ENCODE measurements at places on chromosomes 7 and 10.

- DNase-seq: no peak
Observed at GRCh38 chr7:147982307-147982706, 608.3 kb upstream of the C7orf33 start.

- DNase-seq: no peak
Observed at GRCh38 chr10:124448696-124449169, 1.1 kb downstream of the NKX1-2 start.

DNA sequence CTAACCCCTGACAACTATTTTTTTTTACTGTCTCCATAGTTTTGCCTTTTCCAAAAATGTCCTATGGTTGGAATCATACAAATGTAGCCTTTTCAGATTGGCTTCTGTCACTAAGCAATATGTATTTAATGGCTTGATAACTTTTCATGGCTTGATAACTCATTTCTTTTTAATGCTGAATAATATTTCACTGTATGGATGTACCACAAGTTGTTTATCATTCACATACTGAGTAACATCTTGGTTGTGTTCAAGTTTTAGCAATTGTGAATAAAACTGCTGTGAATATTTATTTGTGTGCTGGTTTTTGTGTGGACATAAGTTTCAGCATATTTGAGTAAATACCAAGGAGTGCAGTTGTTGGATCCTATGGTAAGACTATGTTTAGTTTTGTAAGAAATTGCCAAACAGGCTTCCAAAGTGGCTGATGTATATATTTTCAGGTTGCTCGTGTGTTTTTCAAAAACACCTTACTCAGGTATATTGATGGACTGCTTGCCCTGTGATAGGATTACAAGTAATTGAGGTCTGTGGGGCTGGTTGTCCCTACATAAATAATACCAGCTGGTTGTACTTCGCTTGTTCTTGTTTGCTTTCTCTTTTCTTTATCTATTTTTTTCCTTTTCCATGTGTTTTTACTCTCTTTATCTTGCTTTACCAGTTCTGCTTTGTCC, 23.0 kb downstream of the NRF1 start:
- DNase-seq: no peak

- DNase-seq: no peak
Observed at GRCh38 chr10:35386594-35387174, 50.4 kb downstream of the CCNY start.

GRCh38 chr10:18226336-18226735, 86.1 kb downstream of the CACNB2 start:
- DNase-seq: no peak

DNA sequence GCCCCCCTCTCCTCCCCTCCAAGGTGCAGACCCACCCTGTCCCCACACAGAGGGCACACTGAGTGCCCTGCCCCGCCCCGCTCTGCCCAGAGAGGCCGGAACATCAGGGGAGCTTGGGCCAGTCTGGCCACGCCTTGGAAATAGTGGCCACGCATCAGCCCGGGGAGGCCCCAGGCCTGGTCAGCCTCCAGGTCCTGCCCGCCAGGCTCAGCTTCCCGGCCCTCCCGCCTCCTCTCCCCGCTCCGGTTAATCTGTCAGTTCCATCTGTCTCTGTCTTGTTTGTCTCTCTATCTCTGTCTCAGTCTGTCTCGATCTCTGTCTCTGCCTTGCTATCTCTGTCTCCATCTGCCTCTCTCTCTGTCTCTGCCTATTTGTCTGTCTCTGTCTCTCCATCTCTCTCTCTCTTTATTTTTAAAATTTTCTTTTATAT, 28.9 kb upstream of the TNRC18 start:
- DNase-seq: no peak

DNA sequence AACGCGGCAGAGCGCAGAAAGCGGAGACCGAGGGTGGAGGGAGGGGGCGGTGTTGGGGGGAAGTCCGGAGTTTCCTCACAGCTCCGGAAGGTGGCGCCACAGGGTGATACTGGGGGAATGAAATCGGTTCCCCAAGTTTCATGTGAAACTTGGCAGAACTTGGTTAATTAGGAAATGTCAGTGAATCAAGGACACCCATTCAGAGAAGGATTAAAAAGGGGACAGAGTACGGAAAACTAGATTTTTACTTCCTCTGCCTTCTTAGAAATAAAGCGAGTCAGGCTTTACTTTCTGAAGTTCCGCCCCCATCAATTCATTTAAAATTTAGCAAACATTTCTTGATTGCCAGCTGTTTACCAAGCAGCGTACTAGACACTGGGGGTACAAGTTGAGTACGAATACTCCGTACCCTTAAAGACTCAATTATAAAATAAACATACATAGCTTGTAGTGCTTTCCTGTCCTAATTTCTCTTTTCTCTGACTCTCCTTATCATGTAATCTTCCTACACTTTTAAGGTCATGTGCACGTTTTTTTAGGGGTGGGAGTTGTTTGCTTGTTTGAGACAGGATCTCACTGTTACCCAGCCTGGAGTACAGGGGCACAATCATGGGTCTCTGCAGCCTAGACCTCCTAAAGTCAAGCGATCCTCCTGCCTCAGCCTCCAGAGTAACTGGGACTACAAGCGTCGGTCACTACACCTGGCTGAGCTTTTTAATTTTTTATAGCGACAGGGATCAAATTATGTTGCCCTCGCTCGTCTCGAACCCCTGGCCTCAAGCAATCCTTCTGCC, 644 bp upstream of the ABI1 start:
- peak; percentile 99 for DNase-seq

DNA sequence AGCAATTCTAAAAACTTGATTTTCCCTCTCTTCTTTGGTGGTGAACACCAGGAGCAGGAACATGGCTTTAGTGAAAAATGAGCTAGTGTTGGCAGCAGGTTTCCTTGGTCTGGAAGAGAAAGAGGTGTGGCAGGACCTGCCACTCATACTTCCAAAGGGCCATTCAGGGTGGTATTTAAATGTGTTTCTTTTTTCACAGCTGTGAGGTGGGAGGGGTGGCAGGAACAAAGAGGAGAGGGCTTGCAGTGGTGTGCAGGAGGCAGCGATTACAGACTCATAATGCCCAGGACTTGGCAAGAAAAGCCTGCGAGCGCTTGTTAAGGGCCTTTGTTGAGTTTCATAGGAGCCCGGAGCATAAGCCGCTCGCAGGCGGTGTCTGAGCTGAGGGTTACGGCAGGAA, 36.8 kb downstream of the WIPF3 start:
- no peak for DNase-seq

DNA sequence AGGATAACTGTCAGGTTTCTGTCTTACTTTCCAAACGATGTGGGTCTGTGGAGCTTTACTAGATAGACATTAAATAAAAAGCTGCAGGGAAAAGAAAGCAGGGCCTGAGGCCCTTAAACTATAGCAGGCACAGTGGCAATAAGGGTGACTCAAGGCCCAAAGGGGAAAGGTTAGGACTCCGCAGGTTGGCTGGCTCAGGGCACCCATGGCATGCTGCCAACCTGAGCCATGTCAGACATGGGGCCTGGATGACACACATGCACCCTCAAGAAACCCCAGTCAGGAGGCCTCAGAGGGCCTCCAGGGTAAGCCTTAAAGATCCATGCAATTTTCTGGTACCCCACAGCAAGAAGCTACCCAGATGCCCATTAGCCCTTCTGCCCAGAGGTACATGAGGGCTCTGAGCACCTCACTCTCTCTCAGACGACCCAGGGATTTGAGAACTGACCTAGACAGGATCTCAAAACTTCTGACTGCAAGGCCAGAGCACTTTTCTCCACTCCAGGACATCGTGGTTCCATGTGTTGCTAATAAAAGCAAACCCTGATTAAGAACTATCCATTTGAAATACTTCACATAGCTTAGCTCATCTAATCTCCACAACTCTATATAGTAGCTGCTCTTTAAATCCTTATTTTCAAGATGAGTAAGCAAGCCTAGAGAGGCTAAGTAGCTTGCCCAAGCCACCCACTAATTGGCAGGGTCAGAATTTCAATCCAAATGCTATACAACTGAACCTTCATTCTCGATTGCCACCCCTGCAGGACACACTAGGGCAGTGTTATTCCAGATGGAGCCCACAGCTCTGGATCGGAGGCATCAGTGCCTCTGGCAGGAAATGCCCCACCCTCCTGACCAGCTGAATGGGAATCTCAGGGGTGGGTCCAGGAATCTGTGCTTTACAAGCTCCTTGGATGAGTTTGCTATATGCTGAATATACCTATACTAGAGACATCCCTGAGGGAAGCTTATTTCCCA, 132.5 kb upstream of the EFCAB10 start:
- no peak for DNase-seq

GRCh38 chr10:120945801-120946302, 94.7 kb downstream of the WDR11 start:
- no peak for DNase-seq

Measured in spleen (tissue), 13 donors.